ENCODE measurements at places on chromosomes 3 and 15. TPM values are rescaled to one million over a fixed set of nuclear protein-coding genes. Genes with fewer than 3 reads are reported as not detected.

The ROBO2 gene
- total RNA-seq = 82.4 TPM

DNA sequence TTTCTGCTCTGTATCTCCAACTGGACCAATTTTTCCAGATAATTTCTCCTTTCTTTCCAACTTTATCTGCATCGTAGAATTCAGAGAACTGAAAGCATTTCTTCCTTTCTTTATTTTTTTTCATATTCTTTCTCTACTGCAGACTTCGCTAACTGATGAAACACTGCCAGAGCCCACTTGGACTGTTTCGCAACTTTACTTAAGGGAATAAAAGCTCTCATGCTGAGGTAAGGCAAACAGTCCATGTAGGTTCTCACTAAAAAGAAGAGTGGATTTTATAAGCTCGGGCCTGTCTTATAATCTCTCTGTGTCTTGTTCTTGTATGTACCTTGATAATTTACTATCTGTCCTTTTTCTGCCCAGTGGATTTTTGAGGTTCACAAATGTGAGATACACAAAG, 163.5 kb downstream of the CNTN4 start:
- H3K4me3 ChIP-seq = no peak overlapping the region
- no peak overlapping the region for H3K27ac ChIP-seq
- H3K4me1 ChIP-seq = no peaks in the 10 kb centered on the region
- no peak for DNase-seq

GRCh38 chr15:92570391-92570790, 85.2 kb downstream of the FAM174B start:
- H3K27me3 ChIP-seq = peaks cover 52% of the 10 kb centered on the region
- DNase-seq = no peak
- no peak overlapping the region for H3K4me3 ChIP-seq
- no peaks in the 10 kb centered on the region for H3K4me1 ChIP-seq

GRCh38 chr3:16349986-16350596, 85.1 kb downstream of the OXNAD1 start:
- DNase-seq = no peak
- H3K4me3 ChIP-seq = no peak overlapping the region
- peaks cover 6% of the 10 kb centered on the region for H3K4me1 ChIP-seq
- peak overlapping the region; percentile 27 for H3K27ac ChIP-seq
- H3K27me3 ChIP-seq = no peaks in the 10 kb centered on the region

DNA sequence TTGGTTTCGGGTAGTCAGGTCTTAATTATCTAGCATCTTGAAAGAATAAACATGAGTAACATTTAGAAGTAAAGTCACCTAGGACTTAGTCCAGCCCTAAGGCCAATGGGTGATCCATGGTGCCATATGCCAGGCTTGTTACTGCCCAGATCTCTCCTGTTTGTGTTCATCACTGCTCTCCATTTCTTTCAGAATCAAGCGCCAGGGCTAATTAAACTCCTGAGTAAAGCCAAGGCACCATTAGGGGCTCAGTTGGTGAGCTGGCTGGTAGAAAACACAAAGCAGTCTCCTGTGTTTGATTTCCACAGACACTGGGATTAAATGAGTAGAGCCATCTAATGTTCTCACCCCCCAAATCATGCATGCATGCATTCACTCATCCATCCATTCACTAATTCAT, 11.3 kb downstream of the CYP19A1 start:
- no peaks in the 10 kb centered on the region for H3K4me1 ChIP-seq
- no peaks in the 10 kb centered on the region for H3K36me3 ChIP-seq
- H3K4me3 ChIP-seq = no peak overlapping the region
- no peak overlapping the region for H3K27ac ChIP-seq
- no peaks in the 10 kb centered on the region for H3K27me3 ChIP-seq

The ASB14 gene
- total RNA-seq = not detected

- H3K4me3 ChIP-seq = no peak overlapping the region
- no peak overlapping the region for H3K27ac ChIP-seq
- no peaks in the 10 kb centered on the region for H3K27me3 ChIP-seq
- no peak for DNase-seq
- H3K4me1 ChIP-seq = peaks cover 23% of the 10 kb centered on the region
Observed at GRCh38 chr15:63035253-63035652, 7.3 kb upstream of the TPM1 start.

GRCh38 chr15:63763476-63764123, 70.1 kb downstream of the HERC1 start:
- no peak for DNase-seq
- no peaks in the 10 kb centered on the region for H3K27me3 ChIP-seq

The TRIM42 gene
- not detected for total RNA-seq

The C3orf20 gene
- total RNA-seq = 0.09 TPM

- H3K27ac ChIP-seq = no peak overlapping the region
- H3K27me3 ChIP-seq = no peaks in the 10 kb centered on the region
- peaks cover 1% of the 10 kb centered on the region for H3K4me1 ChIP-seq
- no peak for DNase-seq
Observed at GRCh38 chr3:88231632-88232031, 81.9 kb downstream of the C3orf38 start.

The GABRR3 gene
- total RNA-seq = not detected

GRCh38 chr3:35045118-35045517, 594.2 kb upstream of the ARPP21 start:
- H3K27ac ChIP-seq = no peak overlapping the region
- H3K36me3 ChIP-seq = no peaks in the 10 kb centered on the region
- H3K27me3 ChIP-seq = peaks cover 3% of the 10 kb centered on the region
- DNase-seq = no peak

GRCh38 chr15:80580106-80580505, 115.0 kb upstream of the ABHD17C start:
- H3K4me1 ChIP-seq = peaks cover 3% of the 10 kb centered on the region
- no peak for DNase-seq
- H3K36me3 ChIP-seq = peaks cover 21% of the 10 kb centered on the region
- H3K4me3 ChIP-seq = no peak overlapping the region

- no peaks in the 10 kb centered on the region for H3K36me3 ChIP-seq
- H3K27me3 ChIP-seq = no peaks in the 10 kb centered on the region
- DNase-seq = no peak
- no peak overlapping the region for H3K4me3 ChIP-seq
Observed at GRCh38 chr3:126858401-126858800, 124.5 kb upstream of the PLXNA1 start.

The ITPR1 gene
- total RNA-seq = 21.3 TPM

The SH2D7 gene
- total RNA-seq = not detected

GRCh38 chr3:157414861-157415260, 21.8 kb upstream of the PTX3 start:
- H3K4me1 ChIP-seq = peaks cover 11% of the 10 kb centered on the region
- DNase-seq = no peak
- H3K36me3 ChIP-seq = peaks cover 4% of the 10 kb centered on the region
- no peak overlapping the region for H3K4me3 ChIP-seq

DNA sequence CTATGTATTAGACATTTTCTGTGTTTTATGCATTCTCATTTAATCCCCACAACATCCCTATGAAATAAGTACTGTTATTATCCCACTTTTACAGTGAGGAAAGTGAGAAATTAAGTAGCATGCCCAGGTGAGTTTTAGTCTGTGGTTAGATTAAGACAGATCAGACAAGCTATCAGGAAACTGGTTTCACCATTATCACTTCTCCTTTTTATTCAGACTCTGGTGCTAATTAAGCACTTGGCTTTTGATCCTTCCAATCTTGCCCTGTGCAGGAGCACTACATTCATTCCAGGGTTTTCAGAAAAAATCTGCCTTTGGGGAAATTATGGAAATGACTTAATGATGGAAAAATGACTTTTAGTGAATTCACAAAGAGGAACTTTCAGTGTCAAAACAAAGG, 115.2 kb downstream of the TMEM108 start:
- H3K4me1 ChIP-seq = peaks cover 2% of the 10 kb centered on the region
- H3K36me3 ChIP-seq = no peaks in the 10 kb centered on the region
- no peak overlapping the region for H3K4me3 ChIP-seq
- no peak overlapping the region for H3K27ac ChIP-seq
- H3K27me3 ChIP-seq = no peaks in the 10 kb centered on the region

DNA sequence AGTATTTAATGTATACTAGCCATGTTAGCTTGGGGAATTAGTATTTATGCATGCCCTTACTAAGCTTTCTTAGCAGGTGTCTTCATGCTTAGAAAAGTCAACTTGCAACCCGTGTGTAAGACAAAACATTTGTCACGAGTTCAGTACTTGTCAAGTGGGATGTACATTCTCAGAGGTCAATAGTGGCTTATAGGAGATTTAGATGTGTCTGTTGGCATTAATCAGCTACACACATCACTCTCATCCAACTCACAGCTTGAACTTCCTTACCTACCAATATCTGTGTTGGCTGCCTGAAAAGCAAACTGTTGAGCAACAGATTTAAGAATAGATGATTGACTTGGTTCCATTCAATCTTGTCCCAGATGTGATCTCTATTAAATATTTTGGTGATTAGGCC, 109.5 kb downstream of the ROBO2 start:
- H3K27me3 ChIP-seq = no peaks in the 10 kb centered on the region
- DNase-seq = no peak
- peaks cover under 1% of the 10 kb centered on the region for H3K4me1 ChIP-seq
- H3K27ac ChIP-seq = no peak overlapping the region
- no peak overlapping the region for H3K4me3 ChIP-seq

GRCh38 chr15:80925597-80926059, 64.0 kb downstream of the MESD start:
- H3K4me3 ChIP-seq = no peak overlapping the region
- DNase-seq = no peak
- no peaks in the 10 kb centered on the region for H3K36me3 ChIP-seq
- no peak overlapping the region for H3K27ac ChIP-seq
- no peaks in the 10 kb centered on the region for H3K27me3 ChIP-seq

DNA sequence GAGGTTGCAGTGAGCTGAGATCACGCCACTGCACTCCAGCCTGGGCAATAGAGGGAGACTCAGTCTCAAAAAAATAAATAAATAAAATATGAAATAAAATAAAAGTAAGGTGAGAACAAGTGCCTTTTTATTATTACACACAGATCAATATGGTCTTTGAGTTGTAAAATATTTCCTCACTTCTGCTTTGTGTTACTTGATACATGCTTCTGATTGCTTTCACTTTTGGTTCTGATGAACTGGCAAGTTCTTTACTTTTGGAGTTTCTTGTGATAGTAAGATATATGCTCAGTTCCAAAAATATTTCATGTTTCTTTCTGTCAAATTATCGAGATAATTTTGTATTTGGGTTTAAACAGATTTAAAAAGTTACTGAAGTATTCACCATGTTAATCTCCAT, 16.6 kb upstream of the GYG1 start:
- H3K4me3 ChIP-seq = no peak overlapping the region
- H3K27ac ChIP-seq = no peak overlapping the region
- no peak for DNase-seq
- H3K27me3 ChIP-seq = no peaks in the 10 kb centered on the region
- H3K4me1 ChIP-seq = peaks cover 6% of the 10 kb centered on the region

DNA sequence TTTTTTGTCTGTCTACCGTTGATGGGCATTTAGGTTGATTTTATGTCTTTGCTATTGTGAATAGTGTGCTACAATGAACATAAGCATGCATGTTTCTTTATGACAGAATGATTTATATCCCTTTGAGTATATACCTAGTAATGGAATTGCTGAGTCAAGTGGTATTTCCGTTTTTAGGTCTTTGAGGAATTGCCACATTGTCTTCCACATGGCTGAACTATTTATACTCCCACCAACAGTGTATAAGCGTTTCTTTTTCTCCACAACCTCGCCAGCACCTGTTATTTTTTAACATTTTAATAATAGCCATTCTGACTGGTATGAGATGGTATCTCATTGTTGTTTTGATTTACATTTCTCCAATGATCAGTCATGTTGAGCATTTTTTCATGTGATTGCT, 89.6 kb upstream of the GALNT15 start:
- DNase-seq = no peak
- no peak overlapping the region for H3K4me3 ChIP-seq
- H3K4me1 ChIP-seq = peaks cover 10% of the 10 kb centered on the region
- H3K36me3 ChIP-seq = peaks cover 1% of the 10 kb centered on the region
- no peak overlapping the region for H3K27ac ChIP-seq

DNA sequence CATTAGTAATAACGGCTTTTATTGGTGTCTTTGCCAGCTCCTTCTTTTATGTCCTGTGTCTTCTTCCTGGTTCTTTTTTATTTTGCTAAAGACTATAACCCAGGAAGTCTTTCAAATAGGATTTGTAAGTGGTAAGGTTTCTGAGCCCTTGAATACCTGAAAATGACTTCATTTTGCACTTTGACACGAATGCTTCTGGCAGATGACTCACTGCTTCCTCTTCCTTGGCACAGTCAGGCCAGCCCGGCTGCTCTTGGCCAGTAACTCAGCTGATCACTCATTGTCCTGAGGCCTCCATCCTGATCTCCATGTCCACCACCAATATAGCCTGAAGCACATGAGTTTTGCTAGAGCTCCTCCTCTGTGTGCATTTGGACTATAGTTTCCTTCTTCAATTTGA, 48.7 kb upstream of the NR2E3 start:
- H3K4me3 ChIP-seq = no peak overlapping the region
- H3K27ac ChIP-seq = peak overlapping the region; percentile 23
- H3K4me1 ChIP-seq = no peaks in the 10 kb centered on the region
- peaks cover 54% of the 10 kb centered on the region for H3K36me3 ChIP-seq

The DPPA2 gene
- 1.4 TPM for total RNA-seq

The LSAMP gene
- 34.6 TPM for total RNA-seq

- peaks cover 5% of the 10 kb centered on the region for H3K36me3 ChIP-seq
- no peak for DNase-seq
- no peak overlapping the region for H3K27ac ChIP-seq
- no peaks in the 10 kb centered on the region for H3K27me3 ChIP-seq
- H3K4me1 ChIP-seq = peaks cover 24% of the 10 kb centered on the region
Observed at GRCh38 chr3:183267140-183267539, 14.1 kb downstream of the B3GNT5 start.

GRCh38 chr15:45710657-45711056, 75.8 kb downstream of the SQOR start:
- no peak overlapping the region for H3K4me3 ChIP-seq
- no peak overlapping the region for H3K27ac ChIP-seq
- no peaks in the 10 kb centered on the region for H3K36me3 ChIP-seq
- no peak for DNase-seq
- peaks cover 15% of the 10 kb centered on the region for H3K27me3 ChIP-seq

DNA sequence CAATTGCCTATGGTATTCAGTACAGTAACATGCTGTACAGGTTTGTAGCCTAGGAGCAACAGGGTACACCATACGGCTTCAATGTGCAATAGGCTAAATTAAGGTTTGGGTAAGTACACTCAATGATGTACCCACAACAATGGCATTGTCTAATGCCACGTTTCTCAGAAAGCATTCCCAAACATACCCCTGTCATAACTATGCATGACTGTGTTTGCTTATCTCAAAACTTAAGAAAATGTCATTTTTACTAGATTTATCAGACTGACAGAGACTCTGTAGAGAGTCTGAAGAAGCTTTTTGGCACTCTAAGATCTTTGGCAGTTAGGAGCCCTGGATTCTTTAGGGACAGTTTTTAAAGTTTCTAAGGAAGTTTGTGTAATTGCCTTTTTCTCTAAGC, 59.9 kb downstream of the MECOM start:
- H3K4me1 ChIP-seq = peaks cover 21% of the 10 kb centered on the region
- H3K27me3 ChIP-seq = no peaks in the 10 kb centered on the region
- H3K4me3 ChIP-seq = no peak overlapping the region
- no peak for DNase-seq
- H3K27ac ChIP-seq = no peak overlapping the region

GRCh38 chr15:74595271-74595670, 20.4 kb upstream of the CLK3 start:
- no peak overlapping the region for H3K27ac ChIP-seq
- H3K4me1 ChIP-seq = peaks cover 9% of the 10 kb centered on the region

GRCh38 chr3:108722724-108723123, 34.5 kb downstream of the RETNLB start:
- DNase-seq = no peak
- no peak overlapping the region for H3K4me3 ChIP-seq
- peaks cover 13% of the 10 kb centered on the region for H3K4me1 ChIP-seq
- H3K27me3 ChIP-seq = peaks cover 64% of the 10 kb centered on the region
- no peaks in the 10 kb centered on the region for H3K36me3 ChIP-seq

GRCh38 chr15:50219820-50220219, 37.8 kb downstream of the SLC27A2 start:
- H3K27me3 ChIP-seq = no peaks in the 10 kb centered on the region
- no peaks in the 10 kb centered on the region for H3K4me1 ChIP-seq
- H3K4me3 ChIP-seq = no peak overlapping the region
- DNase-seq = no peak

Measured in mesothelial cell of epicardium (in vitro differentiated cells).